Lower leg skin (tissue), 4 donors: ENCODE measurements at places on chromosomes 1 and 21. TPM values are rescaled to one million over a fixed set of nuclear protein-coding genes. Genes with fewer than 3 reads are reported as not detected.

- DNase-seq = no peak
Observed at GRCh38 chr1:185263292-185263691, 53.8 kb downstream of the IVNS1ABP start.

DNA sequence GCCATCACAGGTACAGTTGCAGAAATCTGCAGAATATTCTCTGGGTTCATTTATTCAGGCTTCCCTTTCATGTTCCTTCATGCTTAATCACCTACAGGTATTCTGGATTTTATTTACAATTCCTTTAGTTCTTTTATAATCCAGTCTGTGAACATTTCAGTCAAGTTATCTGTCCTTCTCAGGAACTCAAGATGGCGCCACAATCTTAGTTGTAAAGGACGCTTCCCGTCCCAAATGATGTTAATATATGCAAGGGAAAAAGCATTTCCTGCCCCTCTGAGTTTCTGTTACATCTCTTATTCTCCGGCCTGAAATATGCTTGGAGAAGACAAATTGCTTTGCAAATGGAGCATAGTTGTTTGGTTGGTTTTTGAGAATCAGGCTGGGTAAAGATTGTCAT lies 19.3 kb downstream of the F3 start:
- DNase-seq = no peak

ZSWIM5 gene
- total RNA-seq = 1.4 TPM

GRCh38 chr1:99292886-99293285 lies 28.6 kb downstream of the PLPPR4 start:
- DNase-seq = no peak

GRCh38 chr1:176252191-176252590 lies 45.1 kb upstream of the COP1 start:
- DNase-seq = no peak

GRCh38 chr1:77996734-77997133 lies 8.0 kb upstream of the DNAJB4 start:
- no peak for DNase-seq

DNA sequence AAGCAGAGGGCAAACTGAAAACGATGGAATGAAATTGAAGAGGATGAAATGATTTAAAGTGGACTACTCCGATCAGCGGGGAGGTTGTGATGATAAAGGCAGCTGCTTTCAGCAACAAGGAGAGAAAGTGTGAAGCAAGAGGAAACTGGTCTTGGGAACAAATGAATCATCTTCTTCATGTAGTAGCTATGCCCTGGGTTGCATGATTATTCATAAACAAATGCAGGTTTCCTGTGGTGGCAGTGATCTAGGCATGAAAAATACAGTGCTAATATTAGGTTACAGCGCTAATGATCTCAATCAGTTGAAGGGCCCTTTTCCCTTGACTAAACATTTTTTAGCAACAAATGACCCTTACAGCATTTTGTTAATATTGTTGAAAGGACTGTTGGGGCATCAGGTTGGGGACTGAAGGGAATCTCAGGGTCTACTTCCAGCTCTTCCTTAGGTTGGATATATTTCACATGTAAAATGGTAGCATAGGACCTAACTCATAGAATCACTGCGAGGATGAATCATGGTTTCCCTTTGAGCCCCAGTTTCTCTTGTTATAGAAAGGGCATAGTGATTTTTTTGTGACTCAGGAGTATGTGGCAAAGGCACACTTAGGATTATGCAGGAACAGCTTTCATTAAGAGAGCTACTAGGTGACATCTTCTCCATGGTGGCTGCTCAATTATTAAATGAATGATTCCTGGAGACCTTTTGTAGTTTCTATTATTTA lies 1.9 kb upstream of the ZFYVE9 start:
- peak; percentile 24 for DNase-seq

DNA sequence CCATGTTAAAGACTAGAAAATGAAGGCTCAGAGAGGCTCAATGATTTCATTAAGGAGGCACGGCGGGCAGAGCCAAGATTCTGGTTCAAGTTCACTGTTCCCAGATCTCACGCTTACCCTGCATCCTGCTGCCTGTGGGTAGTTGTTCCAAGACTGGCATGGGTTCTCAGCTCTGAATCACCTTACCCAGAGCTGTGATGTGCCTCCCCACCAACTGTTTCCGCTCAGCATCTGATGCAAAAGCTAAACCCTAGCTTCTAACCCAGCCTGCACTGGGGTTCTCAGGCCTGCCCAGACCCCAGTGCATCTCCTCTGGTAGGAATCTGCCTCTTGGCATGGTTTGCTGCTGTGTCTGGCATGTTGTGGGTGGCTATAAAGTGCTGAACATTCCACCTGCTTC lies 11.8 kb downstream of the TNR start:
- DNase-seq = no peak

DNA sequence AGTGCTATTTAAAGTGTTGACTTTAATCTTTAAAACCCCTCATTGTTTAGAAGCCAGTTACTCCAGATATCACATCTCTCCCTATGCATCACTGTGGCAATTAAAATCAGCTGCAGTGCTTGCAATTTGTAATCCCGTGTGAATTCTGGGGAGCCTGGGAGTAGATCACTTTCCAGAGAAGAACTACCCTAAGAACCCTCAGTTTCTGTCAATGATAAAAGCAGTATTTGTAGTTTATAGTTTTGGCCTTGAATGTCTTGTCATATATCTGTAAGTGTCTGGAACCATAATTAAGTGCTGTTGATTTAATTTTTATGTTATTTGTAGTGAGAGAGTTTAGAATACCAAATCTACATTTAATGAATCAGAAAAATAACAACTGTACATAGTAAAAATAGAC lies 5.5 kb upstream of the SPAG17 start:
- DNase-seq = no peak

RGS8 gene
- total RNA-seq = not detected

- no peak for DNase-seq
Observed at GRCh38 chr1:185676969-185677368, 57.2 kb upstream of the HMCN1 start.

DNA sequence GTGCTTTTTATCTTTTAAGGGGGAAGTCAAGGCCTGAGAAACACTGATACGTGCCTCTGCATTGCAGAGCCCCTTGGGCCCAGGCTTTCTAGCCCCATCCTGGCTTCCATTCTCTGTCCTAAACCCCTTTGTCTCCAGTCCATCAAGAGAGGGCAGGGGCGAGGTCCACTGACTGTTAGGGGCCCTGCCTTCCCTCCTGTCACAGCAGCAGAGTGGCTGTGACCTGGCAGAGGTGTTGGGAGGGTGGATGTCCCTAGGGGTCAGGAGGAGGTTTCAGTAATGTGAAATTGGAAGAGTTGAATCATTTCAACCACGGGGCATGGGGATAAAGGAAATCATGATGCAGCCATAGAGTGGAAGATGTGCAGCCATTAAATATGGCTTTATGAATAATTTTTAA lies 24.0 kb downstream of the SOX13 start:
- no peak for DNase-seq

NBPF10 gene
- total RNA-seq = 2.4 TPM

DEPDC1 gene
- 2.6 TPM for total RNA-seq

ESRRG gene
- 3.6 TPM for total RNA-seq

- no peak for DNase-seq
Observed at GRCh38 chr1:10878469-10878868, 82.0 kb upstream of the CASZ1 start.

OPTC gene
- total RNA-seq = not detected

DNA sequence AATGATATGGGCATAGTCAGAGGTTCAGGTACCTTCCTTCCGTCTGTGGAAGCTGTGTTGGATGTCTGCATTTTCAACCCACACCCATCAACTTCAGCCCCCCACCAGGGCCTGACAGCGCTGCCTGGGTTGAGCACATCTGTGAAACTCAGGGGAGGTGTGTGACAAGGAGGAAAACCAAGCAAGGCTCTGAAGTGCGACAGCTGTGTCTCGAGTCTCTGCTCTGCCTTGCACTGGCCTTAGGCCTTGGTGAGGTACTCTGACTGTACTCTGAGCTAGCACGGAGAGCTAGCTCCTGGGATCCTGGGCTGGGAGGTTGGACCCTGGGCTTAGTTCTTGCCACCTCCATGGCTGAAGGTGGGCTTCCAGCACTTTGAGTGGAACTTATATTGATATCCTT lies 9.1 kb downstream of the VANGL2 start:
- no peak for DNase-seq

- no peak for DNase-seq
Observed at GRCh38 chr1:230242326-230242725, 175.3 kb downstream of the GALNT2 start.

RHEX gene
- 9.9 TPM for total RNA-seq

PRDM15 gene
- total RNA-seq = 26.9 TPM

DNA sequence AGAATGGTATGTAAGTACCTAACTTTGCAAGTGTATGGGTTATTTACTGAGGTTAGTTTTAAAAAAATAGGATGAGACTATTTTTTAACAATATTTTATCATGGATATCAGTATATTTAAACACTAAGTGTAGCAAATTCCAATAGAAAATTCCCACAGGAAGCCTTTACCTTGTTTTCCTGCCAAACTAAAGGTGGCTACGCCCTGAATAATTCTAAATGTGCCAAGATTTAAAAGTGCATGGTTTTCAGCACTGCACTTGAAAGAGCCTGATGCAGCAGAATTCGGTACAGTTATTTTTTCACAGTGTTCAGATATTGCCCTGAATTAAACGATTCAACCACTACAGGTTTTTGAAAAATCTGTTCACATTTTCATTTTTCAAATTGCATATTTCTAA lies 1622.8 kb upstream of the B3GALT2 start:
- no peak for DNase-seq

DNA sequence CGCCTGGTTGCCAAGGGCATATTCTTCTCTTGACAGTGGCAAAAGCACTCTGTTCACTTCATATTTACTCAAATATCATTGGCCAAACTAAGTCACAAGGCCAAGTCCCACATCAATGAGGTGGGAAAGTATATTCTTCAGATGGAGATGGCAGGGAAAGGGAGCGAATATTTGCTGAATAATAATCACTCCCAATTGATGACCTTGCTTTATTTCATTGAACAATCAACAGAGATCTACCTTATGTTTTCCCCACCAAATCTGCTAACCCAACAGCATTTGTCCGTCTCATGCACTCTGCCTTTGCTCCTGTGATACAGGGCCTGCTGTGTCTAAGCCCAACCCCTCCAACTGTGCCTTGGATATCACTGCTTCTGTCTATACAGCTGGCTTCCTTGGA lies 45.2 kb upstream of the PCP4 start:
- no peak for DNase-seq

GRCh38 chr1:204837440-204838084 lies 33.1 kb upstream of the NFASC start:
- DNase-seq = no peak

GRCh38 chr1:52641307-52641706 lies 8.3 kb downstream of the SHISAL2A start:
- no peak for DNase-seq

GRCh38 chr1:165564561-165564960 lies 20.8 kb downstream of the LRRC52 start:
- no peak for DNase-seq

DNA sequence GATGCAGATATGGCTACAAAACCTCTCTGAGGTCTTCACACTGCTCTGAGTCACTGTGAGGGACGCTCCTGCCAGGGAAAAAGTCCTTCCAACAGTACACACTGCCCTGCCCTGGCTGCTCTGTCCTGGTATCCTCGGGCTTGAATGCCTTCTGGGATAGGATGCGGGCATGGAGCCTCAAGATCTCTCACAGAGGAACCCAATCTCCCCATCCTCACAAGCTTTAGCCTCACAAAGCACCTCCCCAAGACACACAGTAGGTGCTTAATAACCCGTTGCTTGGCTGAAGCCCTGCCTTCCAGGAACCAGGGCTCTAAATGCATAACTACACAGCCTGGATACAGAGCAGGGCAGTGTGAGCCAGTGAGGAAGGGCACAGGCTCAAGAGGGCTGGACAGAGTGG lies 9.2 kb downstream of the RAP1GAP start:
- DNase-seq = no peak

AQP10 gene
- not detected for total RNA-seq

DNA sequence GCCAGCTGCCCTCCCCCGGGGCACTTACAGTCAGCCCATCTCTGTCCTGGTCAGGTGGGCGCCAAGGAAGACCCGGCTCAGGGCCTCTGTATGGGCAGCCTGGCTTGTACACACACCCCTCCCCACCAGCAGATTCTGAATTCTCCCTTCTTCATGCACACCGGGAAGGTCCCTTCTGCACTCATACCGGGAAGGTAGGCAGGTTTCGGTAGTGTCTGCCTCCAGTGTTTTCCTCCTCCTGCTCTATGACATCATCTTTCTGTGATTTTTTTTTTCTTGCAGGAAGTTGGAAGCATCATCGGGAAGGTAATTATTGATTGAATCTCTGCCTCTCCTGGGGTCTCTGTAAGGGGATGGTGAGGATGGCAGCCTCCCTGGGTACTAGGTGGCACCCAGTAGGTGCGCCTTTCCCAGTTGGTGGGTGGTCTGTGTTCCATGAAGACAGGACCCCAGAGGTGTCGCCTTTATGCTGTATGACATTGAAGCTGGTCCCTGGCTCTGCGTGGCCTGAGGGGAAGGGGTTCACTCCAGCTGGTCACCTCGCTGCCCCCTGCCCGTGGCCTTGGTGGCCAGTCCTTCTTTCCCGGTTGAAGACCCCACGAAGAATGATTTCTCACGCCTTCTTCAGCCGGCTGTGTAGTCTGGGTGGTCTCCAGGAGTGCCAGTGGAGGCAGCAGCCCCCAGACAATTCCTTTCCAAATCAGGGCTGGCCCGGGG lies 82.1 kb upstream of the COL6A1 start:
- no peak for DNase-seq

DNA sequence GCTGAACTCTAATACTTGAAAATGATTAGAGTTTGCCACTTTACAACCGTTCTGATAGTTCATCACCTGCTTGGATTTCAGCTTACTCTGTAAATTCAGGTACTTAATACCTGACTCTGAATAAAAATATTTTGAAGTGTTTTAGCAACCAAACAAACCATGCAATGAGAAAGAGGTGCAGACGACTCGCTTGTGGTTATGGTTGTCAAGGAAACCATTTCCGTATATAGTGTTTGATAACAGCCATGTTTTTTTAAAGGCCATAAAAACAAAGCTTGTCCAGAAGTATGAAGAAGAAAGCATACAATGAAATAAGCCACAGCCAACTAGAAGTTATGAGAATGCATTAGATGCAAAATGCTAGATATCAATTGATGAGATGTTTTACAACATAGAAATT lies 167.2 kb upstream of the HMCN1 start:
- DNase-seq = no peak

CSMD2 gene
- not detected for total RNA-seq

INTS7 gene
- 9.6 TPM for total RNA-seq

PWP2 gene
- total RNA-seq = 11.2 TPM

GRCh38 chr1:162229549-162229948 lies 147.1 kb downstream of the SPATA46 start:
- no peak for DNase-seq

RGS18 gene
- 0.13 TPM for total RNA-seq

- DNase-seq = no peak
Observed at GRCh38 chr21:26909972-26910371, 56.9 kb downstream of the ADAMTS5 start.

- no peak for DNase-seq
Observed at GRCh38 chr1:31372051-31372450, 825 bp downstream of the FABP3 start.

- no peak for DNase-seq
Observed at GRCh38 chr1:54180701-54181360, 19.0 kb downstream of the CYB5RL start.
